ENCODE measurements at places on chromosomes 1 and 21.

DNA sequence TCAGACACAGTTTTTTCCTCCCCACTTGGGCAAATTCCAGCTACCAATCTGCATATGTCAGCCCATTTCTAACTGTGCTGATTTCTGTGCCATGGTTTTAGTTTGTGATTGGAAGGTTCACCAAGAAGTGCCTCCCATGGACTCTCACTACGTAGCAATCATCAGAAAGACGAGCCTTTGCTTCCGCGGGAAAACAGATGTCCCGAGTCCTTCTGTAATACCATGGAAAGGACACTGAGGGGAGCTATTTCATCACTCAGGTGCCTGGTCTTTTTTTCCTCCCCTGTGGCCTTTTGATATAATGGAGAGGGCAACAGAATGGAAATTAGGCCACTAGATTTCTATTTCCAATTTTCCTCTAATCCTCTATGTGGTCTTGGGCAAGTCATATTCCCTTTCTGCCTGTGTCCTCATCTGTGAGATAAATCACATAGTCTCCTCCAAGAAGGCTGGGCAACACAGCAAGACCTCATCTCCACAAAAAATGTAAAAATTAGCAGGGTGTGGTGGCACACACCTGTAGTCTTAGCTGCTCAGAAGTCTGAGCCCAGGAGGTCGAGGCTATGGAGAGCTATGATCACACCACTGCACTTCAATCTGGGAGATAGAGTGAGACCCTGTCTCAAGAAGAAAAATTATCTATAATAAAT lies 24.8 kb downstream of the LEMD1 start:
- peak; percentile 77 for DNase-seq

DNA sequence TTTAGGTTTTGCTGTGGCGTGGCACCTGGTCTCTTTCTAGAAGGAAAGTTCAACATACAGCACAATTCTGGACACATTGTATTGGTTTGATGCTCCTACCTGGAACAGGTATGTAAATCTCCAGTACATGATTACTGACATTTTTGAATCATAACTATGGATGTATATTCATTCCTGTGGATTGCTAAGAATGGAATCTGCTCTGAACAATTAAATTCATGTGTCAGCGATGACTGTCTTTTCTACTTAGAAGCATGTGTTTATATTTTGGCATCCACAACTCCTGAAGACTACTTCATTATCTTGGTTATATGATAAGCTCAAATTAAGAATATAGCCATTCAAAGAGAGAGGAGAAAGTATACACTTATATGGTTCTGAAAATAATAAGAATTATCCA lies 291.8 kb downstream of the CHRM3 start:
- no peak for DNase-seq

GRCh38 chr1:172867216-172867818 lies 183.4 kb downstream of the TNFSF18 start:
- no peak for DNase-seq

DNA sequence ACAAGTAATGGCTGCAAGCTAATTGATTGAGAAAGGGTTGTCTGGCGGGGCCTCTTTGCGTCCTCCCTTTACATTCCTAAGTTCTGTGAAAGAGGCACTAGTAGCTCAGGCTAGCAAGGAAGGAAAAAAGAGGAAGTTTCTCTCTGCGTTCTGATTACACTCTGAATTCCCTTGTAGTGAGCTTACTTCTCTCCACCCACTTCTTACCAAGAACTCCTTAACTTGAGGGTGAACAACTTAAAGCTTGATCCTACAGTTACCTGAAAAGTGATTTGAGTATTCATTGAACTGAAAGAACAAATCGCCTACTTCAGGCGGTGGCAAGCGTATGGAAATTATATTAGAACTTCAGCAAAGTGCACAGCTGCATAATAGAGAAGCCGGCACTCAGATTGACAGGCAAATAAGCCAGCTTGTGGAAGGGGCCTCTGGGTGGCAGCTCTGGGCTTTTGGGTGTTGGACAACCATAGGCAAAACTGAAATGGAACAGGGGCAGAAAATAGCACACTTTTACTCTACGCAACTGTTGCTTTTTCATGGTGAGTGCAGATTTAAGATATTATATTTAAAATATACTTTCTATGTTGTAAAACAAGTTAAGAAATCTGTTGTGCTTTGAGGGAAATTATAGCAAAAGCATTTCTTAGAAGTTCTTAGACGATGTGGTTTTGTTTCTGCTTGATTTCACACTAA lies 464.5 kb downstream of the USP25 start:
- DNase-seq = no peak

DNA sequence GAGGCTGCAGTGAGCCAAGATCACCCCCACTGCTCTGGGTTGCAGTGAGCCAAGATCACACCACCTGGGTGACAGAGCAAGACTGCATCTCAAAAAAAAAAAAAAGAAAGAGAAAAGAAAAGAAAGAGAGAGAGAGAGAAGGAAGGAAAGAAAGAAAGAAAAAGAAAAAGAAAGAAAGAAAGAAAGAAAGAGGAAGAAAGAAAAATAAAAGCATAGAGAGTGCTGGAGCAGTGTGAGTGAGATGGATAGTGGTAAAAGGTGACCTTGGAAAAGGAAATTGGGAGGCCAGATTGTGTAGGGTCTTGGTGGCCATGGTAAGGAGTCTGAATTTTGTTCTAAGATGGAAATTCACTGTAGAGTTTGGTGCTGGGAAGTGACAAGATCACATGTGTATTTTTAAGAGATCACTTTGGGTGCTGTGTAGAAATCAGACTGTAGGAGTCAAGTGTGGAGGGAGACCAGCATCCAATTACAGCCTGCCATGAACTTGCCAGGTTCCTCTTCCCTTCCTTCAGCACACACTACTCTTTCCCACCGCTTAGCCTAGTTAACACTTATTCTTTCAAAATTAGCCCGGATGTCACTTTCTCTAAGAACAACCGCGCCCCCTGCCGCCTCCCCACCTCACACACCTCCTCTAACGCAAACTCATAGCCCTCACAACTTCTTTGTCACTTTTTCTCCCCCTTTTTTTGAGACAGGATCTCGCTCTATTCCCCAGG lies 17.9 kb downstream of the MTX1 start:
- peak; percentile 71 for DNase-seq
